ENCODE measurements at places on chromosomes 4 and X.

DNA sequence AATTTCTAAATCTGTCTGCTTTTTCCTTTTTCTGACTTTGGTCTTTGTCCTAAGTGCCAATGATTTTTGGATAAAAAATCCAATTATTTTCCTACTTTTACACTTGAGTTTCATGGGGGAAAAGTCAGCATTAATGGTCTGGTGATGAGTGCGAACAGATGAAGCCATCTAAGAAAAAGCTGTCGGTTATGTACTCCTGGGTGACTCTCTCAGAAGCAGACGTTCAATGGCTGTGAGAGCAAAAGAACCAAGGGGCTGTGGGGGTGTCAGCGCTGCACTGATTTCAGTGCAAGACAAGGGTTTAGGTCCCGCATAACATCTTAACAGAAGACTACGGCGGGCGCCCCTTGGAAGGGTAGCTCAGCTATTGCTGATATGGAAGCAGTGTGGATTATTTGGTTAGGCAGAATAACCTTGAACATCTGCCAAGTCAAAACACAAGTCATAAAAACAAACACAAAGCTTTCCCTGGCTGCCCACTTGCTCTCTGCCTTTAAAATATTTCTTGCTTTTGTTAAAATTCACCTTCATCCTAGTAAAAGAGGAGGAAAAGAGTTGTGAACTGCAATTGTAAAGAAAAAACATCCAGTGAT is 240.5 kb downstream of the MAML3 start:
- no peak for DNase-seq

- no peak for DNase-seq
Observed at GRCh38 chr4:91958596-91958995, 345.2 kb upstream of the GRID2 start.

DNA sequence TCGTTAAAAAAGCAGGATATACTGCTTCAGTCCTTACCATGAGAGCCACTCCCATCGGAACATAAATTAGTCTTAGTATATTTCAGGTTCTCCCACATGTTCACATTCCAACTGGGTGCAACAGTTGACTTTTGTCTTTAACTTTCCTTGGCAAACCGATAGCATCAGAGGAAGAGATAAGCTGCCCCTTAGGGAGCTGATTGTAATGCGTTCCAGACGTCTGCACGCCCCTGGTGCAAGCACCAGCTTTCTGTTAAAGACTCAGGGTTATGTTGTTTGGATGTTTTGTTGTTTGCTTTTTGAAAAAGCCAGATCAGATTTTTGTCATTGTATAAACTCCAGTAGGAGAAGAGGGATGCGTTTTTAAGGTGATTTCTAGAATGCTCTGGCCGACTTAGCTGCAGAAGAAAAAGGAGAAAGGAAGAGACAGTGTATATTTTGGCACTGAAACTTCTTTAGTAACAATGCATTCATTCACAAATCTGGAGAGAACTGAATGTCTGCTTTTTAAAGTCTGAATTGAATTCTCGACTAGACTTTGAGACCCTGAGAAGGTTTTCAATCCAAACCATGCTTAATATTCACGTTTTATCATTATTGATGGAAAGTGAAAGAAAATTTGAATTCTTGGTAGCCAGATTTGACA is 160.9 kb downstream of the CBR4 start:
- DNase-seq, result no peak

DNA sequence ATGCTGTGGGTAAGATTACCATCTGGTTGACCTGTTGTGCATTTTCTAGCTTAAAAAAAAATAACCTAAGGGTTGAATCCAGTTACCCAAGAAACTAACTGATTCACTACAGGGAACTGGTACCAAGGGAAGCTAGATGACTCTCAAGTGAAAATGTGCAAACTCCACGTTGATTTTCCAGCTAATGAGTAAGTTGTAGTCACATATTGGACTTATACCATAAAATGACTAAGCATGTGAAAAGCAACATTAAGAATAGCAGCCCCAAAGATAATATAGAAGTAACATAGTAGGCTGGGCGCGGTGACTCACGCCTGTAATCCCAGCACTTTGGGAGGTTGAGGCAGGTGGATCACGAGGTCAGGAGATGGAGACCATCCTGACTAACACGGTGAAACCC is 270.9 kb downstream of the SPRY1 start:
- no peak for DNase-seq

GRCh38 chr4:10180927-10181744 is 64.5 kb upstream of the WDR1 start:
- no peak for DNase-seq

DNA sequence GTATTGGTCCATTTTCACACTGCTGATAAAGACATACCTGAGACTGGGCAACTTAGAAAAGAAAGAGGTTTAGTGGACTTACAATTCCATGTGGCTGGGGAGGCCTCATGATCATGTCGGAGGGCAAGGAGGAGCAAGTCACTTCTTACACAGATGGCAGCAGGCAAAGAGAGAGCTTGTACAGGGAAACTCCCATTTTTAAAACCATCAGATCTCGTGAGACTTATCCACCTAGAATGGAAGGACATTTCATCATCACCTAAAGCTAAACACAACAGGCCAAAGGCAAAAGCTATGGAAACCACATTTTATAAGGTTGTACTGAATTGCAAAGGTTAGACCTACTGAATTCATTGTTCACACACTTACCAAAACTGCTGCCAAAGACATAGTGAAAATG is 6.0 kb upstream of the SLC25A43 start:
- DNase-seq, result no peak

GRCh38 chr4:6916587-6917460 is 7.2 kb downstream of the TBC1D14 start:
- no peak for DNase-seq

DNA sequence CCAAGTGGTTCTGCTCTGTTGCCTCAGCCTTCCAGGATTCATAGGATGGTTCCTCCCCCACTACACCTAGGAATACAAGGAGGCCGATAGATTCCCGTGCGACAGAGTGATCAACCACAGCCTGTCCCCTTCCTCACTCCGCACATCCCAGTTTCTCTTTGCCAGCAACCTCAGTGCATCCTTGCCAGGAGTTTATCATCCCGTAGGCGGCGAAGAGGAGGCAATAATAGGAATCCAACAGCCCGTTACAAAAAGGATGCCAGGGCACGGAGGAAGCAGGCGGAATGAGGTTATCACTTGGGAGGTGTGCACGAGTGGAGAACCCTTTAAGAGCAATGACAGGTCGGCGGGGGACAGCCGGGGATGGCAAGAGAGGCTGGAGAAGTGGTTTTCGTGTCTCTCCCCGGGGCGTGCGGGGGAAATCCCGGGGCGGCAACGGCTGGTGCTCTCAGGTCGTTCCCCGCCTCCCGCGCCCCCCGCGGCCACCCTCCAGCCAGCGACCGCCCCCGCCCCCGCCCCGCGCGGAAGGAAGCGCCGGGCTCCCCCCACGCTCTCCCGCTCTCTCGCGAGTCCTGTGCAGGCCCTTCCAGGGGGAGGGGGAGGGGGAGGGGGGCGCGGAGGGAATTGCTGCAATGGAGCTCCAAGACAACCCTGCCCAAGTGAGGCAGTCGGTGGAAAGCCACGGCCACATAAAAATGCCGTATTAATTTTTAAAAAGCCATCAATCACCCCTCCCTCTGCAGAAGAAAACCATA is 1.6 kb downstream of the PPP3CA start:
- DNase-seq, result peak; percentile 72

DNA sequence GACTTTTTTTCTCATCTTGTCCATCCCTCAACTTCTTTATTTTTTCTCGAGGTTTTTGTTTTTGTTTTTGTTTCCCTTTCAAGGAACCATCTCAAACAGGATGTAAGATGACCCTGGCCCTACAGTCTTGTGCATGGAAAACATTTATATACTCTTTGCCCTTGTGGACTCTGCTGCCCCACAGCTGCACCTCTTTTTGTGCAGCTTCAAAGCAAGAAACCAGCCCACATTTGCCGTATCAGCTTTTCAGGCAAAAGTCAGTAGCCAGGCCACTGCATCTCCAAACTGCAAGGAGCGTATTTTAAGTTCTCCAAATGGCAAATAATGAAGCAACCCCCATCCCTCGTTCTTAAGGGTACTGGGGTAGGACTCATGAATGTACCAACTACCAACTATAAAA is 756.5 kb downstream of the C4orf33 start:
- no peak for DNase-seq

DNA sequence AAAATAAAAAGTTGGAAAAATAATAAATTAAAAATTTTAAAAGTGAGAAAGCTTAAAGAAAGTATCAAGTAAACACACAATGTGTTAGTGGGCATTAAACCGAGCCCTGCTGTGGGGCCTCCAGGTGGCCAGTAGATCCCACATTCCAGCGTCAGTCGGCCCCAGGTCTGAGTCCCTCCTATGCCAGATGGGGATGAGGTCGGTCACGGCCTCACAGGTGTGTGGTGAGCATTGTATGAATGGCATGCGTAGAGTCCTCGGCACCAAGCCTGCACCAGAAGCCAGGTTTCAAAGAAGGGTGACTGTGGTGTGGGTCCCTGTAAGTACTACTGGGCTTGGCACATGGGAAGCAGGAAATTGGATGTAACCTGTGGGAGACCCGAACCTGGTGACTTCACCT is 75.6 kb upstream of the MSX1 start:
- DNase-seq, result no peak

- no peak for DNase-seq
Observed at GRCh38 chr4:55358668-55359067, 12.6 kb downstream of the SRD5A3 start.

DNA sequence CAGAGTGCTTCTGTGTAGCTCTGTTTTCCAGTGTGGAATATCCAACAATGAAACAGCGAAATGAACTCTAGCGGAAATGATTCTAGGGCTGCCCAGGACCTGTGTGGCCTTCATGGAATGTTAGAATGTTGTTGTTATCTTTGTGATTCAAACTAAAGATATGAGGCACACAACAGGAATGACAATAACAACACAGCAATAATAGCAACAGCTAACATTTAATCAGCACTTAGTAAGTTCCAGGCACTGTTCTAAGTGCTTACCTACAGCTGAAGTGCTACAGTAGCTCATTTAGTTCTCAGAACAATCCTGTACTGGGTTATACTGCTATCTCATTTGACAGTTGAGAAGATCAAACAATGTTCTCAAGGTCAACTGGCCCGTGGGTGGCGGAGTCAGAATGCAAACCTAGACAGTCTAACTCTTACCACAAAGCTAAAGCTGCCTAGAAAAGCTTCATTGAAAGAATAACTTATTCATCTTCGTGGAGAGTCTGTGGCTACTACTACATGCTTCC is 63.7 kb downstream of the MAML3 start:
- DNase-seq, result no peak

- DNase-seq, result no peak
Observed at GRCh38 chr4:52358883-52359321, 300.2 kb downstream of the USP46 start.

GRCh38 chr4:153523164-153523796 is 57.1 kb downstream of the TMEM131L start:
- DNase-seq, result no peak

- DNase-seq, result no peak
Observed at GRCh38 chr4:139189972-139190371, 13.0 kb upstream of the ELF2 start.

- DNase-seq, result no peak
Observed at GRCh38 chr4:122453384-122453995, 3.0 kb downstream of the IL2 start.

DNA sequence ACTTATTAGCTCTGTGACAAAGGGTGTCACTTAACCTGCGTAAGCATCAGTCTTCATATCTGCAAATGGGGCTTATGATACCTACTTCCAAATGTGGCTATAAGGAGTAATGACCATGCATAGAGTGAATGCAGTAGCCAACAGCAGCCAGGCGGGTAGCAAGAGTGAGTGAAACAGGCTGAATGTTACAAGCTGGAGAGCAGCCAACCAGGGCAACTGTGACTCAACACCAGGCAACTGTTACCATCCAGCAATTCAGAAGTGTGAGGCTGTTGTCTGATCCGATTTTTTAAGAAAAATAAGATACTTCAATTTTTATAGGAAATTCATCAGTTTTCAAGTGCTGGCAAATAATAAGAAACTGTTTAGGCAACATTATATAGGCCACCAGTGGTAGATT is 270.2 kb upstream of the TAPT1 start:
- no peak for DNase-seq

GRCh38 chrX:9676738-9677097 is 88.9 kb downstream of the GPR143 start:
- no peak for DNase-seq

GRCh38 chrX:40007131-40007755 is 90.5 kb downstream of the BCOR start:
- DNase-seq, result no peak

GRCh38 chr4:105560421-105560848 is 8.0 kb downstream of the ARHGEF38 start:
- no peak for DNase-seq

DNA sequence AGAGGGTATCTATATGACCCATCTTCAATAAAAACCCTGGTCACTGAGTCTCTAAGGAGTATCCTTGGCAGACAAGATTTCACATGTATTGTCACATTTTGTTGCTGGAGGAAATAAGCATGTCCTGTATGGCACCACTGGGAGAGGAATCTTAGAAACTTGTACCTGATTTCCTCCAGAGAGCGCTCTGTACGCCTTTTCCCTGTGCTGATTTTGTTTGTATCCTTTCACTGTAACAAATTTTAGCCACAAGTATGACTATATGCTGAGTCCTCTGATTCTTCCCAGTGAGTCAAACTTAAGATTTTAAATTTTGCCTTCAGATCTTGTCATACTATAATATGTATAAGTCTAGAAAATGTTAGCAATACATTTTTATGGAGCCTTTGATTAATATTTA is 102.8 kb downstream of the ITIH6 start:
- no peak for DNase-seq

DNA sequence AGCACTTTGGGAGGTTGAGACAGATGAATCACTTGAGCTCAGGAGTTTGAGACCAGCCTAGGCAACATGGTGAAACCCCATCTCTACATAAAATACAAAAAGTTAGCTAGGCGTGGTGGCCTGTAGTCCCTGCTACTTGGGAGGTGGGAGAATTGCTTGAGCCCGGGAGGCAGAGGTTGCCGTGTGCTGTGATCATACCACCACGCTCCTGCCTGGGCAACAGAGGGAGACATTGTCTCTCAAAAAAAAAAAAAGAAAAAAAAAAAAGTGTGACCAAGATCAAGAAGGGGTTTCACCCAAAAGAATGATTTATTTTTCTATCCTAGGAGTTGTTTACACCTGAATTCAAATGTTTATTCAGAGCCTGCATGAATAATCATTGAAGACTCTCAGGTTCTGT is 572.4 kb upstream of the GALNT7 start:
- DNase-seq, result no peak

DNA sequence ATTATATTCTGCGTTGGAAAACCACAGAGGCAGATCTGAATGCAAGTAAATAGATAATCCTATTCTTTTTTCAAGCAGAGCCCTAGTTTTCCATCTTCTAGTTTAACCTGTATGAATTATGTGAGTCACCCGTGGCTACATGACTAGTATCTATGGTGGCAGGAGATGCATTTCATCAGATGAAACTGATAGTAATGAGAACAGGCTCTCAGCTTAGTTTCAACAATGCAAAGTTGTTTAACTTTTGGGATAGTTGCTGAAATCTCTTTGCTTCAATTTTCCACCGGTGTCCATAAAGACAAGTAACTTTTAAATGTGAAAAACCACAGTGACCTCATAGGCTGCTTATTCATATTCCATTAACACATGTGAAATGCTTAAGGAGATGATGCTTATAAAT is 1317.4 kb upstream of the TENM3 start:
- DNase-seq, result no peak

- no peak for DNase-seq
Observed at GRCh38 chr4:138672393-138672976, 343.1 kb upstream of the NOCT start.

All from liver (tissue), 10 donors.